ENCODE measurements at places on chromosomes 3 and 15.
A peak's percentile ranks its signal among the peaks of the same experiment; 100 is the strongest.

GRCh38 chr3:32110233-32110760 is 3.9 kb downstream of the GPD1L start:
- DNase-seq: no peak

DNA sequence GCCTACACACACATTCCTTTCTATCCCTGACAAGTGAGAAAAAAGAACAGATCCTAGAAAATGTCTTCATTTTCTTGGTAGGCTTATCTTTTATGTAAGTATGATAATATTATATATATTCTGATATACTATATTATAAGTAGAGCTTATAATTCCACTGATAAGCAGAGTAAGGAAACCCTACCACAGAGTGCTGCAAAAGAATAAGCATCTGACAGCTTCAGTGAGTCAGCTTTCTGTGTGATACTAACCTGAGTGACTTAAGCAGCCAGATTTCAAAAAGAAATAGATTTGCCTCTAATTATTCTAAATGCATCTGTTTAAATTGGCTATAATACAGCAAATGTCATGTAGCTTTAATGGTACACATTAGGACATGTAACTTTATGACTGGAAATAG is 656.0 kb downstream of the MCTP2 start:
- no peak for DNase-seq

GRCh38 chr15:31324806-31325594 is 1.6 kb upstream of the KLF13 start:
- DNase-seq: no peak

DNA sequence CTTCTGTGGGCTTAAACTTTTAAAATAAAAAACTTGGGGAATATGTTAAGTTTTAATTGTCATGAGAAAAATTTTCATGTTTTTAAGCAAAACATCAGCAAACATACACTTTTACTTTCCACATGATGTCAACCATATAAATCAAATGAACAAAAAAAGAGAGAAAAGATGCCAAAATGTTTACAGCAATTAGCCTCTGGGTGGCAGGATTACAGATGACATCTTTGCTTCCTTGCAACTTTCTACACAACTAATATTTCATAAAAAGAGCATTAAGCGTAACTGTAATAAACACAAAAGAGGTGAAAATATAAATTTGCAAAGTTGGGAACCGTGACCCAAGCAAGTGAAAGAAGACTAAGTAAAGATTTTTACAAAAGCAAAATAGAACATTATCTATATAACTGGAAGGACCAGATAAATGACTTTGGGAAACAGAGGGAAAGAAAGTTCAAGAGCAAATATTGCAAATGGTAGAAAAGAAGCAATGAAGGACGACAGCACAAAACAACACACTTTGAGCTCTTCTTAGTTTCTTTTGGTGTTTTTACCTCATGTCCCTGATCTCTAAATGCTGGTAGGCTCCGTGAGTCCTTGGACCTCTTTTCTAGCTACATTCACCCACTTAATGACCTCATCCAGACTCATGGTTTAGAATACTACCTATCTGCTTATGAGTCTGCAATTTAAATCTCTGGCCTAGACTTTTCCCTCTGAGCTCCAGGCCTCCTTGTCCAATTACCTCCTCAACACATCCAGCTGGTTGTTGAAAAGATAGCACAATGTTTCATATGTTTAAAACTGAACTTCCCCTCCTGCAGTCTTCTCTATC is 9.4 kb downstream of the TP53BP1 start:
- no peak for DNase-seq

DNA sequence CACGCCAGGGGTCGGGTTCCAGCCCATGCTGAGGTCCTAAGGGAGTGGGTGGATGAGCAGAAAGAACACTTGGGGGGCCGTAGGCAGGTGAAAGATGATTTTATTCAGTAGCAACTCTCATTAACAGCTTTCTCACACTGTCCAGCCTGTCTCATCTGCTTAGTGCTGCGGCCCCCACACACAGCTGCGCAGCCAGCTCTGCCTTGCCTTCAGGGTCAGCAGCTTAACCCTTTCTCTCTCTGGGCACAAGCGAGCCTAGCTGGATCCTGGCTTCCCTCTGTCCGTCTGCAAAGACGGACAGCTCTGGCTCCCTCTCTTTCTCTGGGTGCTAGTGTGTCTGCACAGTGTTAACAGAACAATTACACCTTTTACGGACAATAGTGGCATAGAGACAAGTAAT is 21.3 kb downstream of the NPAP1 start:
- DNase-seq: no peak

DNA sequence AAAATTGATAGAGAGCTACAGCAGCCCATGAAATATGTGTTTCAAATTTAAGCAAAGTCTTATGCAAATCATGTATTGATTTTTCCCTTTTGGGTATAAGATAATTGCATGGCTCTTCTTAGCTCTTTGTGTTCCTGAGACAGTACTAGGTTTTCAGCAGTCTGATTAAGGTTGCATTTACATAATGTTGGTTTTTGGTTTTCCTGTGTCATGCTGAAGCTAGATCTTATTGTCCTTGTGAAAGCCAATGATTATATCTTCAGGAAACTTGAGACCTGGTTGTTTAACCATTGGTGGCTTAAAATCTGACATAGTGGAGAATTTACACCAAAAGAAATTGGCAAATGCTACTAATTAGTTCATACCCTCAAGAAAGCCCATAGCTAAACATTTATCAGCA is 392.6 kb downstream of the ZPLD1 start:
- DNase-seq: no peak

- DNase-seq: peak; percentile 92
Measured at GRCh38 chr3:105906836-105907235, 38.0 kb upstream of the CBLB start.

GRCh38 chr3:38117163-38117716 is 19.7 kb downstream of the ACAA1 start:
- no peak for DNase-seq

GRCh38 chr3:189519458-189519857 is 111.7 kb upstream of the TP63 start:
- no peak for DNase-seq

- DNase-seq: no peak
Measured at GRCh38 chr3:79041621-79042020, 726.2 kb downstream of the ROBO1 start.

GRCh38 chr3:187150599-187150998 is 11.3 kb upstream of the RPL39L start:
- DNase-seq: no peak

DNA sequence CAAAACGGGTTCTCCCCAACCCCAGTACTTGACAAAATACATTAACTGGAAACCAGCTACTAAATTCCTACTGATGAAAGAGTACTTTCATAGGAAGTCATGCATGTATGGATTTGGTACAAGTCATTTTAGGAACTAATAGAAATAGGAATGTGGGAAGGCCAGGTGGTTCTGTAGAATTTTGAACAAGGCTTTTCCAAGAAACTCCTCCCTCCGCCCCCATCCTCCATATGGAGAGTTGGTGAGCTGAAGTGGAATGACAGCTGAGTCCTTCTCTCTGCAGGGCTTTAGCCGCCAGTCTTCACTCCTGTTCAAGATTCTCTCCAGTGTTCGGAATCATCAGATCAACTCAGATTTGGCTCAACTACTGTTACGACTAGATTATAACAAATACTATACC is 33.2 kb downstream of the TUBGCP4 start:
- no peak for DNase-seq

- DNase-seq: no peak
Measured at GRCh38 chr3:49025005-49025792, 3.3 kb downstream of the NDUFAF3 start.

- DNase-seq: no peak
Measured at GRCh38 chr3:196969660-196970546, 1.3 kb upstream of the PIGZ start.

DNA sequence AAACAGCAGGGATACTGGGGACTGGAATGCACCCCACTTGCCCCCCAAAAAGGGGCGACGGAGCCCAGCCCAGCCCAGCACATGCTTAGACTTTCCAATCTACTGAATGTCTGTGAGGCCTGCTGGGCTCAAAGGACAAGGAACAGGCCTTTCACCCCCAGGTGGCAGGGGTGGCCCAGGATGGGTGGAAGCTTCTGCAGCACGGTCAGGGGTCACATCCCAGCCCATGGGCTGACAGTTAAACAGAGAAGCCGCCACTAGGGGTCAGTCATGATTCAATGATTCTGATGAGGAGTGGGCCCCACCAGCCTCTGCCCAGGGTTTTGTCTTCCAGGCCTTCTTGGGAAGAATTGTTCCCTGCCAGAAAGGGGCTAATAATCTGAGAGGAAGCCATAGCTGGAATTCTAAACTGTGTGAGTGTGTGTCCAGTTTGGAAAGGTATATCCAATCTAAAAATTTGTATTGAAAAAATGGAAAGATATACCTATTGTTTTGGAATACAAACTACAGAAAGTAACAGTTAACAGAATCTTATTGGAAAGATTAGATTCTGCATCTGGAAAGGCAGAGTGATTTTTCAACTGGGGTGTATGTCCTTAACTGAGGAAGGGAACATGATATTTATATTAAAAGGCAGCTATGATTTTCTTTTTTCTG is 2.2 kb downstream of the CHRNB4 start:
- DNase-seq: no peak

DNA sequence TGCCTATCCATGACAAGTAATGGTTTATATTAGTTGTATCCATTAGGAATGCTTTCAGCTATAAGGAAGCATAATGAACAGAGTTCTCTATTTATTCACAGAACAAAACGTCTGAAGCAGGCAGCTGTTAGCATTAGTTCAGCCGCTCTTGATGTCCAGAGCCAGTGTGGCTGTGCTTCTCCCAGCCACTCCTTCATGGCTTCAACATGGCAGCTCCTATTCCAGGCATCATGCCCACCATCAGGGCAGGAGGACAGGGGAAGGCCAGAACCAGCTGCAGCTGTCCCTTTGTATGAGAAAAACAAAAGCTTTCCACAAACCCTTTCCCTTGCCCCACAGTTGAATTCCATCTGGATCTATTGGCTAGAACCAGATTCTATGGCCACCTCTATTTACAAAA is 12.9 kb upstream of the SNRK start:
- DNase-seq: no peak

DNA sequence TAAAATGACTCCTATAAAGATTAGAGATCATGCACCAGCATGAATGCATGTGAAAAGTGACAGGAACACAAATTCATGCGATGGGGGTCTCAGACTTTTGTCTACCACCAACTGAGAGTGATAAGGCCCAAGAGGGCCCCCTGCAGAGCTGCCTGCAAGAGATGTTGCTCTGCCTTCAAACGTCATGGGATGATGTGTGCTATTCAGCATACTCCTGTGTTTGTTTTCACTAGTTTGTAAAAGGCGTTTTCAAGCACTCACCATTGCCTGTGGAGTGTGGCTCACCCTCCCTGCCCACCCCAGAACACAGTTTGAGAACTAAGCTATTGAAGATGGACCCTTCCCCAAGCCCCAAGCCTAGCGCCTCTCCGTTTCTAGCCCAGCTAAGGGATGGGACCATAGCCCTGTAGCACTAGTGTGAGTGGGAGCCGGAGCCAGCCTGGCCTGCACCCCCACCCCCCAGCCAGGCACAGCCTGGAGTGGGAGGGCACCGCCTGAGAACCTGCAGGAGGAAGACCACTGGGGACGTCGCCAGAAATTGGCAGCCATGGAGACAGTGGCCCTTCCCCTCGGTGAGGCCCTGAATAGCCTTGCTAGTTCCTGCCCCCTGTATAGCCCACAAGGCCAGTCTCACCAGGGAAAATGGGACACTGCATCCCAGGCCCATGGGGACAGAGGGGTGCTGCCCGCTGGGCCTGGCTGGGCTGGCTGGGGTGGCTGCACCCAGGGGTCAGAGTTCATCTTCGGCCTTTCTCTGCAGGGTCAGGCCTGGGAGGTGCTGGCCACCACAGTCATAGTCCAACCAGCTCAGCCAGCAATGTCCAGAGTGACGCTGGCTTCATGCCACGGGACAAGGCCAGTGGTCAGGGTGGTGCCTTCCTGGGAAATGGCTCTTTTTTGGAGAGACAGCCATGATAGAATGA is 22.6 kb upstream of the KLF13 start:
- DNase-seq: no peak

DNA sequence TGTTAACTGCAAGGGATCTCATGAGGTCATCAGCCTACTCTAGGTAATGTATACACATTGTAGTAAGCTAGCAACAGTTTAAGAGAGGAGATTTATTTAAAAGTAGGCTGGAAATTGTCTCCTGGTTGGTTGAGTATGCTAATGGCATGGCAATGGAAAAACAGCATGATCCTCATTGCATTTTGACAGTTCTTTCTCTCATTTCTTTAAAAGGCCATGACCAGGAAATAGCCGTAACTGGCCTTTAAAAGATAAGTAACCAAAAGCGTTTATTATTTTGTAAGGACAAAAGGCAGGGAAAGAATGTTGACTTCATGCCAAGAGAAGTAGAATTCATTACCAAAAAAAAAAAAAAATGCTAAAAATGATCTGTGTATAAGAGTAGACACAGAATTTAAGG is 310.3 kb downstream of the FGF12 start:
- no peak for DNase-seq

GRCh38 chr3:19901337-19901736 is 32.7 kb downstream of the EFHB start:
- DNase-seq: no peak

- DNase-seq: no peak
Measured at GRCh38 chr3:65995515-65995914, 43.2 kb downstream of the MAGI1 start.

DNA sequence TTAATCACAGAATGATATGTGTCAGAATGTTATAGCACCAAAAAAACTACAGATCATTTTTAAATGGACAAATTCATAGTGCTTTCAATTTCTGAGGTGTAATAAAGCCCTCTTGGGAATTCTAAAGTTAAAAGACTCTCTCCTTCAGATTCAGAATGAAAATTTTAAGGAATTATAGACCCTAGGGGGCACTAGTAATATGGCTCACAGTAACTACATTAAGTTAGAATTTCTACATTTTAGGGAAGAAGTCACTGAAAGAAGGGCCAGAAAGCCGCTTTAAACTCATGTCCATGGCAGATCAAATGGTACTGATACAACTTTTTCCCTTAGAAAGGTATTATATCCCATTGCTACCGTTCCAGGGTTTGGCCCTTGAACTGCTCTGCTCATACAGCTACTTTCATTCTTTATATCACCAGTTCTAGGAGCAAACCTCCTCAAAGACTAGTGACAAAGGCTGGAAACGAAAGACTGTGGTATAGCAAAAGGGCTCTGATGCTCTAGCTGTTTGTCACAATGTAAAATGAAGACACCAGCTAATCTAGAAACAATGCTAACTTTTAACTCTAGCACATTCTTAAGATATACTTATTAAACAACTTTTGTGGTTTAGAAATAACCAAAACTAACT is 18.1 kb downstream of the DAZL start:
- DNase-seq: no peak

Measured in vagina (tissue), 2 donors.